ENCODE measurements at places on chromosomes 3 and 15.
A peak's percentile ranks its signal among the peaks of the same experiment; 100 is the strongest.

DNA sequence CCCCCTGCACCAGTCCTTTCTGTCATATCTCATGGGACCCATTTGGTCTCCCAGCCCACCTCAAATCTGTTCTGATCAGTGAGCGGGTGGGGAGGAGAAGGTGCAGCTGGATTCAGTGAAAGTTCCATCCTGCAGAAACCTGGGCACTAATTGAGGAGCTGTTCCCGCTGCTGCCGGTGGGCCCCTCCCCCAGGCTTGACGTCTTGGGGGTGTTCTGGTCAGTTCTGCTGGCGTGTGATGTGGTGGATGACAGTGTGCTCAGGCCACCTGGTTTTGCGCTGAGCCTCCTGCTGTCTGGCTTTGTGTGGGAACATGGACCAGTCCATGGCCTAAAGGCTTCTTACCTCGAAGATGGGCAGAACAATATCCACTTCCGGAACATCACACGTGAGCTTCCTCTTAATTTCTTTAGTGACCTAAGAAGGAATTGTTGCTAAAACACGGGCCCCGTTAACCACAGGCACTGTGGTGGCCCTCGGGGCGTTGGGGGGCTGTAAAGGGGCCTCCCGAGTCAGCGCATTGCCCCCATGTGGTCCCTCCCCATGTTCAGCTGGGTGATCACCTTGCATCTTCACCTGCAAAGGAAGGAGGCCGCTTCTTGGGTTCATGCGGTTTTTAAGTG lies 59.7 kb downstream of the RGMA start:
- DNase-seq = no peak

DNA sequence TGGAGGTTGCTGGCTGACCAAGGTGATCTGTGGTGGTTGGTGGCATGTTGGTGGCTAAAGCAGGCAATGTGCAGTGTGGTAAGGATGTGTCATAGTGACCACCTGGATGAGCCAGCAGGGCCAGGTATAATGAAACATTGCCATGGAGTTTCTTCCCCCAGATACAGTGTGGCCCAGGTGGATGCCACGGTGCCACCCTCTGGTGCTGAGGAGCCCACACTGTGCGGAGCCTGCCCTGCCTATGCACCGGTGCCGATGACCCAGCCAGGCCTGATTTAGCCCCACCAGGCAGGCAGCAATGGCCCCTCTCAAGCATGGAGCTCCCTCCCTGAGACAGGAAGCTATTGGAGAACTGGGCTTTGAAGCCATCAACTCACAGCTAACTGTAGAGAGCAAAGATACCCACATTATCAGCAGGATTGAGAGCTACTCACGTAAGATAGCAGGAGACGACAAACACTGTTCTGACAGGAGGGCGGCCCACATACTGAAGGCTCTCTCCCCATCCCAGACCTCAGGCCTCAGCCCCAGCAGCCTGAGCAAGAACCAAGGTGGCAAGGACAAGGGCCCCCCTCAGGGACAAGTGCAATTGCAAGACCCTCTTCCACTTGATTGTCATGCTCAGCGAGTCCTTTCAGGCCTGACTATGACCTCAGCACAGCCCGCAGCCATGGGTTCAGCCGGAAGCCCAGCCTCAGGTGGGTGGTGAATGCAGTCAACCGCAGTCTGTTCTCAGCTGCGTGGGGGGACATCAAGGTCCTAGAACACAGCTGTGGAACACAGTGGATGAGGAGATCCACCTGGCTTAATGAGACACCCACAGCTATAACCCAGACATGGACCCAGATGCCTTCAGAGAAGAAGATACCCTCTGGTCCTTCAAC lies 82.8 kb upstream of the CDV3 start:
- DNase-seq = peak; percentile 47

DNA sequence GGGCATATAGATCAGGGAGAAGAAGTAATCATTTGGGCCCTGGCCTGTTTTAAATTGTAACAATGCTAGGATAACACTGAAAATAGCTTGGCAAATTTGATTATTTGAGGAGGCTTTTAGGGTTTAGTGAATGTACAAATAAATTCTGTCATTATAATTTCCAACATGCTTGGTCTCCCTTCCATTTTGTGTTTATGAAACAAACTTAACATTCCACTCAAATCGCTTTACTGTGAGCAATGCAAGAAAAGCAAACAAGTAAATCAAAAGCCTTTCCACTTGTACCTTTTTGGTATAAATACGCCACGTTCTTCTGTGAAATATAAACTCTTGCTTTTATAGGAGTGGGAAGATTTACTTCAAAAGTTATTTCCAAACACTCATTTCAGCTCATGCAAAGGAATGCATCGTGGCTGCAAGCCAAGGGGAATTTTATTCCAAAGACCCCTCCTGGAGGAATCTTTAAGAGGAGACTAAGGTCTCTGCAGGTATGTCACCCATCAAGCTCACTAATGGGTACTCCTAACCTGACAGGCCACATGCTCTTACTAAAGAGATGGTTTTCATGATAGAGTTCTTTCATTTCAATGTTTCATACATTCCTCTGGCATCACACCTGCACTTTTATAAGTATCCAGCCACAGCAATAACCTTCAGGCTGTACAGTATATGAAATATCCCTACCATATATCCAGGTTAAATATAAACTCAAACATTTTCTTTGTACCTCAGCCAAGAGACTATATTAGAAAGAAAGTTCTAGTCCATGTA lies 115.2 kb downstream of the P3H2 start:
- DNase-seq = no peak

- DNase-seq = no peak
Observed at GRCh38 chr3:176505878-176506621, 691.2 kb downstream of the TBL1XR1 start.
